Stimulated activated CD4-positive, alpha-beta T cell treated with anti-CD3 and anti-CD28 coated beads, TNF-alpha, amount 100 ng/mL, for 24 hours (primary cell): ENCODE measurements at places on chromosomes 1 and 21.

DNA sequence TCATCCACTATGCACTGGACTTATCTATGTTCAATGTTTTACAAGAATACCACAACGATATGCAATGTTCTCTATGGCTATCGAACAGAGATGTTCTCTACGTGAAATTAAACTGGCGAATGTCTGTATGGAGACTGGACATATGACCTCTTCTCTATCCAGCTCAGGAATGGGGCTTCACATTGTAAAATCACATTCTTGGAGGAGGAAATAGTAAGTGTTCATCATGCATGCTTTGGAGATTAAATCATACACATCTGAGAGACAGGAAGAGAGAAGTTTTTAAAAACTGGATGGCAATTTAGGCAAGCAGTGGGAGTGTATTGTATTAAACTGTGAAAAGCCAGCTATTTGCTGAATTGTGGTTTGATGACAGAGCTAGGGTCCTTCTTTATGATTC is 47.9 kb upstream of the RGL1 start:
- no peak for DNase-seq

GRCh38 chr1:98910827-98911226 is 93.8 kb downstream of the PLPPR5 start:
- DNase-seq, result no peak

- DNase-seq, result no peak
These were observed 306.9 kb downstream of the ASTN1 start for GRCh38 chr1:176857632-176858031.

DNA sequence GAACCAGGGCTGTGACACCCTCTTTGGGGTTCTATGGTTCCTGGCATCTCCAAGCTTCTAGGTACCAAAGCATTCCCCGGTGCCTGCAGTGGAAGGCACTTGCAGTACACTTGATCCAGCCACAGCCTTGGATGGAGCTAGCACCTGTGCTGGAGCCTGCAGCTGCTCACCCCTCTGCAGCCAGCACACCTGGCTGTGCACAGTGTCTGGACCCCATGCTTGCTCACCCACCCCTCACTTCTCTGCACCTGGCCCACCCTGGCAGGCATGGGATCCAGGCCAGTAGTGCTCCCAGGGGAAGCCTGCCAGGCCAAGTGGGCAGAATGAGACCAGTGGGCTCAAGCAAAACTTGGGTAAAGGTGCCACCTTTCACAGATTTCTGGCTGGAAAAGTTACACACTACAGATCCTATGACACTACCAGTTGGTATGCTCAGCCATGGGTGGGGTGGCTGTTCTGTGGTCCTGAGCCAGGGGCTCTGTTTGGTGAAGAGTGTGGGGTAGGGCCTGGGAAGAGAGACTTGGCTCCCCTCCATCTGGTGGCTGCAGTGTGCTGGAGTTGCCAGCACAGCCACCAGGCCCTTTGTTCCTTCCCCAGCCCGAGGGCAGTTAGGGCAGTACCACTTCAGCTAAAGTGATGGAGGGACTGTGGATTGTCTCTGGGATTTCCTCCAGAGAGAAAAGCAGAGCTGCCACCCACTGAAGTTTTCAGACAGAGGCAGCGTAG is 157.8 kb upstream of the LRRC7 start:
- DNase-seq, result no peak

- DNase-seq, result no peak
These were observed 35.8 kb downstream of the NDUFS5 start for GRCh38 chr1:39061951-39062350.

DNA sequence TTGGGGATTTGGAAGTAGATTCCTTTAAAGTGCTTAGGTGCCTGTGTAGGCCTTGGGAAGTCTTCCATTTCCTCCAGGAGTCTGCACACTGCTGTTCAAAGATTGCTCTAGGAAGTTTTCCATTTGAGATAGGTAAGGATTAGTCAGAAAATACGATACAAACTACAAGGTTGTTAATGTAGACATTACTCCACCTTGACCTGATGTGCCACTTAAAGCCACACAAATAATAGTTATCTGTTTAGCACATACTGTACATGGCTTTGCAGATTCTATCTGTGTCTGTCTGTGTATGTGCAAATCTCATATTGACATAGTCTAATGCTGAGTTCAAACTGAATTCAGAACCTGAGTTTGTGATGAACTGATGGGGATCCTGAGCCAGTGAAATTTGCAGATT is 118.4 kb downstream of the RHOU start:
- DNase-seq, result no peak

DNA sequence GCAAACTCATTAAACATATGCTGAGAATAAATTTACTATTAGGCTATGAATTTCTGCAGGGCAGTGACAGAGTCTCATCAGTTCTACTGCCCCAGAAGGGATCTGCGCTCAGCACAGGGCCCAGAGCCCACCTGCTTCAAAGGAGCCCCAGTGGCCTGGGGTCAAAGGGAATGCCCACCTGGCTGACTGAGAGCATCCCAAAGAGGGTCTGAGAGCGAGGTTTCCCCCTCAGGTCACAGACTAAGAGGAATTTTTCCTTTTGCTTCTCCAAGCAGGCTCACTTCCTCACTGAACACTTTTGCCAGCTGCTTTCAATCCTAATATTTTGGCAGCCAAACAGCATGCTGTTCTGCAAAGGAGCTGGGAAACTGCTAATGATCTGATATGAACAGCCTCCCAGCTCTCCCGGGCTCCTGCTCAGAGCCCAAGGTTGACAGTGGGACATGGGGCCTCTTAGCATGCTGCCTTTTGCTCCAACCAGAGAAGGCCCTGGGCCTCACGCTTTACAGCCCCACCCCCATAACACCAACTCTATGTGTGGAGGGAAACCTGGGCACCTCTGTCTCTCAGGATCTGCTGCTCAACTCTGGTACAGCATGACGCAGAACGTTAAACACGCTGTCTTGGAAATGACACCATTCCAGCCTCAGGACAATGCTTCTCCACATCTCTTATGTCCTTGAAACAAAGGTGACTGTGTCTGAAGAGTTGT is 70.7 kb upstream of the SYT6 start:
- DNase-seq, result no peak

DNA sequence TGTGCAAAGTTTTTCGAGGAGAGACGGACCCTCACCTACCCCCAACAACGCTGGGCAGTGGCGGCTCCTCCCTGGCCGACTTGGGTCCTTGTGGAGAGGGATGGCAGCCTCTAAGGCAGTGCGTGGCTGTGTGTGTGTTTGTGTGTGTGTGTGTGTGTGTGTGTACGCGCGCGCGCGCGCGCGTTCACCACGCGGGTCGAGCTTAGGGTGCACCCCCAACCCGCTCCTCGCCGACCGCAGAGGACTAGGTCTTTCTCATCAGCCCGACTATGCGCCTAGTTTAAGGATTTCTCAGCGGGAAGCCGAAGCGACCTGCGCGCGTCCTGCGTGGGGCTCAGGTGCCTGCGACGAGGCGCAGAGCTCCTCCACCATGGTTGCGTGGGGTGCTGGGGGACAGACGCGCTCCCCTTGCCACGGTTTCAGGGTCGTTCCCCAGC is 940 bp downstream of the SOX13 start:
- DNase-seq, result no peak

DNA sequence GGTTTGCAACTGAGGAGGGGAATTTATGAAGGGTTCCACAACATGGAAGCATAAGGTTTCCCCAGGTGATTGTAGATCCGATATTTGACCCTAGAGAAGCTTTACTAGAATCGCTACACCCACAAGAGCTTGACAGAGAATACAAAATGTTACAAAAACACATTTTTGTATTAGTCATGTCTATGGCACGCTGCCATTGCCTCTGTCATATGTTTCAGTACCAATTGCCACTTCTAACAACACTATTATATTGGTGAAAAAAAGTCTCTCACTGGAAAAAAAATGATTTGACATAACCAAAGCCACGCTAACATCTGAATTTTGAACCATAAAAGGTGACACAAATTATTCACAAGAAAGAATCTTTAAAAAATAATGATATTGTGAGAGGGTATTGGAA is 214.5 kb downstream of the KCNT2 start:
- DNase-seq, result no peak

DNA sequence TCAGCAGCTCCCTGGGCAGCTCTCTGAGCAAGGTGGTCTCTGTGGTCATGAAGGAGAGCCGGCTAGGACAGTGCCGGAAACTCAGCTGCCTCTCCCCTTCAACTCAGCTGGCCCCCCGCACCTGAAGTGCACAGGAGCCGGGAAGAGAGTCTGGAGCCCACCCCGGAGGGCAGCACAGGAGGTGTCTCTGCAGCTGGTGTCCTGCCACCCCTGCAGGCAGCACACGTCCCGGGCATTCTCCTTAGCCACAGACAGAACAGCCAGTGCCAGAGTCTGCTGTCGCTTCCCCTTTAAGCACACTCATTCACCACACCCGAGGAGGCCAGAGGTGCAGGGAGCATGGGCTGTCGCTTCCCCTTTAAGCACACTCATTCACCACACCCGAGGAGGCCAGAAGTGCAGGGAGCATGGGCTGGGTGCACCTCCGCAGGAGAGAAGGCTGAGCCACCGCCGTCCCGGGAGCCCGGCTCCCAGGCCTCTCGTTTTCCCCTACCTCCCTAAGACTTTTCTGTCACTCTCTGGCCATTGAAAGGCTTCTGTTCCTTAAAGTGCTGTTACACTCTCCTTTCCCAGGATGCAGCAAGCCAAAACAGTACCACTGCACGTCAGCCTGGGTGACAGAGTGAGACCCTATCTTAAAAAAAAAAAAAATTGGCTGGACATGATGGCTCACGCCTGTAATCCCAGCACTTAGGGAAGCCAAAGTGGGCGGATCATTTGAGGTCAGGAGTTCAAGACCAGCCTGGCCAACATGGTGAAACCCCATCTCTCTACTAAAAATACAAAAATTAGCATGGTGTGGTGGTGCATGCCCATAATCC is 16.9 kb upstream of the SAMD11 start:
- DNase-seq, result no peak

DNA sequence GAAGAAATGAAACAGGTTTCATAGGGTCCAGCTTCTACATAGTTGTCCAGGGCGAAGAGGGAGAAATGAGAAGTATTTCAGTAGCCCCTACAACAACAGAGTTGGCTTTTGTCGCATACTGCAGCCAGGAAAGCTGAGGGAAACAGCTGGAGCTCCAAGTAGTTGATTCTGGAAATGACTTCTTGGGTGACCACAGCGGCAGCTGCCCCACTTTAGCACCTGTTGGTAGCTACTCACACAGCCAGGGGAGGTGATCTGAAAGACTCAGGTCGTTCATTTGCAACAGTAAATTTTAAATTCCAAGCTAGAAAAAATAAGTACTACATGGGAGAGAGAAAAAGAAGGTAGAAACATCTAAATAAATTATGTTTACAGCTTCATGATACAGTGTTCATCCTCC is 2.3 kb downstream of the TTC13 start:
- DNase-seq, result no peak

- DNase-seq, result no peak
These were observed 55.7 kb downstream of the WARS2 start for GRCh38 chr1:119084798-119085197.

DNA sequence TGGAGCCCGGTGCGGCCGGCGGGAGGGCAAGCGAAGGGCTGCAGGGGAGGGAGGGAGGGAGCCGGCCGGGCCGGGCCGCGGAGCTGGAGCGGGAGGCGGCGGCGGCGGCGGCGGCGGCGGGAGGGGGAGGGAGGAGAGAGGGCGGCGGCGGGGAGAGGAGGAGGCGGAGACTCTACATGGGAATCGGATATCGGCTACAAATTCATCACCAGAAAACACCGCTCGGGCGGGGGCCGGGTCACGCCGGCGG is at the start of gene AKT3:
Gene AKT3 (minus strand): TSS at position 42 of the 250 bp plus-strand sequence. CDS start 7,073 bp downstream, outside the sequence.
- DNase-seq, result no peak

GRCh38 chr1:182527680-182528079 is 61.4 kb downstream of the RNASEL start:
- no peak for DNase-seq

- DNase-seq, result no peak
These were observed 117.2 kb upstream of the OLIG2 start for GRCh38 chr21:32908534-32908933.

DNA sequence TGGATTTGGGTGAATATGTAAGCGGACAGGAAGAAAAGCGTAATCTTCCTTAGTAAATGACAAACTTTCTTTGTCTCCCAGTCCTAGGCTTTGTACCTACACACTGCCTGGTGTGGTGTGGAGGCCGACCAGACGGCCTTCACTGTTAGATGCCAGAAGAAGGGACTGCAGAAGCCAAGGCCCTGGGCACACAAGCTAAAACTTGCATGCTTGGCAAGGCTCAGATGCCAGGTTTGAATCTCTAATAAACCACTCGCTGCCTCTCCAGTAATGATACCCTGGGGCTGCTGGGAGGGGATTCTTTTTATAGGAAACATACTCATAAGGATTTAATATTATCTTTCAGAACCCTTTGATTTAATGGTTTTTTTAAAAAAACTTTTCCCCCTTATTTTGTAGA is 263.8 kb downstream of the PTPRC start:
- no peak for DNase-seq

DNA sequence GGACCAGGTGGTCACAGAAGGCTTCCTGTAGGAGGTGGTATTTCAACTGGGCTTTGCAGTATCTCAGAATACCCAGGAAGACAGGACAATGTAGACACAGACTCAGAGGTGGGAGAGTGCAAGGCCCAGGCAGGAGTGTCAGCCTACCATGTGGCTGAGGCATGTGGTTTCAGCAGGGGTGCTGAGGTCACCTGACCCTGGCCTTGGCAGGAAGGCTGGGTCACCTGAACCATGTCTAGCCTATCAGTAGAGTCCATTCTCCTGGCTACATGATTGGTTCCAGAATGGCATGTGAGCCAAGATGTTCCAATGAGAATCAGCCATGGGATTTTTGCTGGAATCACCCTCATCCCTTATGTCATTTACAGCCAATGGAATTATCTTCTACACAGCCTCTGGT is 169.4 kb downstream of the ACTL8 start:
- no peak for DNase-seq

- no peak for DNase-seq
These were observed 160.8 kb downstream of the DISP1 start for GRCh38 chr1:222975472-222976122.

DNA sequence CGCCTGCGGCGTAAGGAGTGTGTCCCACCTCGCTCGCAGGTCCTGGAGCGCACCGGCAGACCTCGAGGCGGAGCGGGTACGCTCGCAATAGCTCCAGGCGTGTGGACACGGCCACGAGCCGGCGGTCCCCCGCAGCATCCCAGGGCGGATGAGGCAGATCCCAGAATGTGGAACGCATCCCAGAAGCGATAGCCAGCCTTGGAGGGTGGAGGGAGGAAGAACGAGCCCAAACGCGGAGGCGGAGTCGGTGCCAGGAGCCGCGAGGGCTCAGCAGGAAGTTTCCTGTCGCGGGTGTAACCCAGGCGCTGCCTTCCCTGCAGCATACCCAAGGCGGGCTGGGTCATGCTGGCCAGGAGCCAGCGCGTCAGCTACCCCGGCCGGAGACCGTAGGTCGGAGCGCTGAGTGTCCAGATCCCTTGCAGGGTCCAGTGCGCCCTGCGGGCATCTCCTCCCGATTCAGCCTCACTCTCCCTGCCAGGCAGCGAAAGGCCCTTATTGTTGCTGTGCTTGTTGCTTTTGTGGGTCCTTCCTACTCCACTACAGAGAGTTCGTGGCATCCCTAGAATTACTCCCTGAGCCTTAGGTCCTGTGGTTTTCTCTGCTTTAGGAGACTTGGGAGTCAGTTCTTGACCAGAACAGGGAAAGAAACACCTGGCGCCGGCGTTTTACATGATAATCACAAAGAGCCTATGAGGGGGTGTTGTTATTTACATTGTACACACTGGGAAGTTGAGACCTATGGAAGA is 27.7 kb downstream of the STYXL2 start:
- DNase-seq, result peak; percentile 26

GRCh38 chr1:43437031-43437973 is 16.4 kb downstream of the HYI start:
- no peak for DNase-seq
